ENCODE measurements at places on chromosomes 7 and 10.

DNA sequence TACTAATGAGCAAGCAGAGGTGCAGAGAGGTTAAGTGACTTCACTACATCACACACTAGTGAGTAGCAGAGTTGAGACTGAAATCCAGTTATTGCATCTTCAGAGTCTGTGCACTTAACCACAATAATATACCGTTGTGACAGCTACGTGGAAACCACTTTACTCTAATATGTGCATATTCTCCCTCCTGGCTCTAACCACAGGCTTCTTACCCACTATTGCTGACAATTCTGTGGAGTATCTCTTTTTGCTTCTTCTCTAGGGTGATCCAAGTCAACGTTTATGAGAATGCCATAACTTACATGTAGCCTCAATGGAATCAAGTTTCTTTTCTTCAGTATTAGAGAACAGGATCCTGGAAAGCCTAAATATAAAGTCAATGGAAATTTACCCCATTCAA is 64.2 kb upstream of the MEOX2 start:
- no peak for DNase-seq

DNA sequence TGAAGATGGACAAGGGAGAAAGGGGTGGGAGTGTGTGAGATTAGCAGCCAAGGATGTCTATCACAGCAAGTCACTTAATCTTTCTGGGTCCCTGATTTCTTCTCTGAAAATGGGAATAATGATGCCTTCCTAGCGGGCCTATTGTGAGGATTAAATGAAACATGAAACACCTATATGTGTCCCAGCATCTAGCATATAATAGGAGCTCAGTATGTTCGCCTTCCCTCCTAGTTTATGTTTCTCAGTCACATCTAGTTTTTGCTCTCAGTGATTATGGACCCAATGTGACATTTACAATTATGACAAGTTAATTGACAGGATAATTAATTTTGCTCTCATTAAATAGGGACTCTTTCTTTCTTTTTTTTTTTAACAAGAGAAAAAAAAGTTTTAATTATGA is 252.9 kb downstream of the SNX13 start:
- no peak for DNase-seq

- DNase-seq: no peak
Observed at GRCh38 chr10:112535531-112535951, 88.5 kb downstream of the VTI1A start.

DNA sequence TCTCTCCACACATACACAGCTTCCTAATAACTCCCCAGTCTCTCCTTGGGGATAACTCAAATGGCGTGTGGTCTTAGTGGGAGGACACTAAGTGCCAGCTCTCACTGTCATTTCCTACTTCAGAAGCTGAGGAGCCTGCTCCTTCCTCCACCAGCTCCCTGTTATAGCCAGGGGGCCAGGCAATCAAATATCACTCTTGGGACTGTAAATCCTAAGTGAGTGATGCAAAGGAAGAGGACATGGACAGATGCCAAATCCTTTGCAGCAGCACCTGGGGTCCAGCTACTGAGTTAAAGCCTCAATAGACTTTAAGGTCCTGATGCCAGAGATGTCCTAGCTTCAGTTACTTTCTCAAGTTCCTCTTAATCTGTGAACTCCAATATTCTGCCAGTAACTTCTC is 34.1 kb downstream of the SEM1 start:
- no peak for DNase-seq

DNA sequence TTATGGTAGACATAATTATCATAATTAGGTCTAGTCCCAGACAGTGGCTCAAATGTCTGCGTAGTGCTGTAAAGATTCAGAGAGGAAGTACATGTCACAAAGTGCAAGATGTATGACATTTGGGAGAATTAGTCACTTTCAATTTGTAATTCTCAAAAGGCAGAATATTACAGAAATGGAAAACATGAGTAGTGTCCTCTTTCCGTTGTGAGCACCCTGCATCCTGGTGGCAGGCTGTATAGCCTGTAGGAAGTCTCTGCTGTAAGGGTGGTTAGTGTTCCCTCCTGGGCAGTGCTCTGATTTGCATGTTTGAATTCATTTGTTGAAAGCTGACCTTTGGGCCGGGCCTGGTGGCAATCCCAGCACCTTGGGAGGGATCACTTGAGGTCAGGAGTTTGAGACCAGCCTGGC is 17.0 kb downstream of the CDK14 start:
- no peak for DNase-seq

DNA sequence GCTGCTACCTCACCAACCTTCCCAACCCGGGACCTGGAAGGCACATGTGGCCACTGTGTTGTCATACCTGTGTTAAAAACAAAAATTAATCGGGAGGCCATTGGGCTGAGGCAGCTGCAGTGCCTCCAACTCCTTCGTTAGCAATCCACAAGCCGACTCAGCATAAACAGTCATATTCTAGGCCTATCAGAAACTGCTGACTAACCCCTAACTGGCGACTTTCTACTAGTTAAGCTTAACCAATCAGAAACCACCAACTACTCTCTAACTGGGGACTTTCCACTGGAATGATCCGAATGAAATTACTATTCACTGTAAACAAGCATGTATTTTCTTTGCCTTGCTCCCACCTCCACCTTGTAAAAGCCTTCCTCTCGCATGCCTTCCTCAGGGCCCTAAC is 14.1 kb upstream of the TMEM72 start:
- no peak for DNase-seq

- DNase-seq: no peak
Observed at GRCh38 chr10:132193907-132194552, 7.3 kb downstream of the DPYSL4 start.

DNA sequence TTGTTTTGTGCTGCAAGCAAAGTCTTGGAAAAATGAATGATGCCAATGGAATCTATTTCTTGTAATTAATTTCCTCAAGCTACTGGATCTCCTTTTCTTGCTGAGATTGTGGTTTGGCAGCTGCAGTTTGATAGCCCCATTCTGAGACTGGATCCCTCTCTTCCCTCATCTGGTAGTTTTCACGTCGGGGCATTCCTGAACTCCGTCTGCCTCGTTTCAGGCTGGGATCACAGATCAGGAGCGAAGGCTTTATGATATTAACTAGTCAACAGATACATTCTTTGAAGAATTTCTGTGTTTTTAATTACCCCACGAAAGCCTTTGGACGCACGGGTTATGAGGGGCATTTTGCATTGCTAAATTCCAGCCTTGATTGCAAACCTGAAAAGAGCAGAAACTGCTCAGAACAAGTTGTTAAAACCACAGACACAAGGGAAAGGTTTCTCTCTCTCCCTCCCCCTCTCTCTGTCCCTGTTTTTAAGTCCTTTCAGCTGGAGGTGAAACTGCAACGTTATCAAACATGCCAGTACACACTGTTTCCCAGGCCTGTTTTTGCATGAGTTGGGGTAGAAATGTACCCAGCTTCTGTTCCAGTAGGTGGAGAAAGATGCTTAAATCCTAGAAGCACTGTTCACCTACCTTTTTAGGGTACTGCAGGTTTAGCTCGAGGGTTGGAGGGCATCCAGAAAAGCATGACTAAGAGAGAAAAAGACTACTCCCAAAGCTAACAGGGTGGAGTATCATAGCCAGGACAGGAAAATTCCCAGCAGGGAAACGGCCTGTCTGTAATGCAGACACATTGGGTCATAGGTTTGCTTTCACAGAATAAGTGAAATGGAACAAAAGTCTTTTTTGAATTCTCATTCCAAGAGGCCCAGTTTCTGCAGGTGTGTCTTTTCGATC is 124.3 kb downstream of the CUX1 start:
- DNase-seq: no peak

GRCh38 chr7:99848420-99849216 is 20.8 kb downstream of the CYP3A43 start:
- DNase-seq: no peak

DNA sequence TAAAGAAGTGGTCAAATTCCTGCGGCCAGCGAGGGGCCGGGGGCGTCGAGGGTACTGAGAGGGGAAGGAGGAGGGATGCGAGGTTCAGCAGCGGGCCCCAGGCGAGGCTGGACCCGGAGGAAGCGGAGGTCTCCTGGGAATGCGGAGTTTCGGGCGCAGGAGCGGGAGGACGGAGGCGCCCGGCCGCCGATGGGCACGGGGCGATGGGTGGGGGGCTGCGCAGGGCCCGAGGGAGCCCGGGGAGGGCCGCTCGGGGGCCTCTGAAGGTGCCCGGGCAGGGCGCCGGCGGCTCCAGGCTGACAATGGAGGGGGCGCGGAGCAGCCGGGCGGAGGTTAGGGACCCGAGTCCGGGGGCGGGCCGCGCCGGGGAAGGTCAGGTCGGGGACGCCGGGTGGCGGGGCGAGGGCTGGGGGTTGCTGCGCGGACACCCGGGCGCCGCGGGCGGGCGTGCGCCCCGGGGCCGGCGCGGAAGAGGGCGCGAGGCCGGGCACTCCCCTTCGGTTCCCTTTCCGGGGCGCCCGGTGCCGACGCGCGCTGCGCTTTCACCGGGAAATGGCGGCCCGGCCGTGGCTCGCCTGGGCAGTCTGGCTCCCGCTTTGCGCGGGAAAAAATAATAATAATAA is 683 bp downstream of the MACROH2A2 start:
- peak; percentile 5 for DNase-seq

GRCh38 chr7:69429911-69430383 is 168.3 kb upstream of the AUTS2 start:
- no peak for DNase-seq

- DNase-seq: no peak
Observed at GRCh38 chr10:60962946-60963345, 19.0 kb upstream of the RHOBTB1 start.

GRCh38 chr7:149409895-149410294 is 51.0 kb downstream of the ZNF777 start:
- DNase-seq: no peak

DNA sequence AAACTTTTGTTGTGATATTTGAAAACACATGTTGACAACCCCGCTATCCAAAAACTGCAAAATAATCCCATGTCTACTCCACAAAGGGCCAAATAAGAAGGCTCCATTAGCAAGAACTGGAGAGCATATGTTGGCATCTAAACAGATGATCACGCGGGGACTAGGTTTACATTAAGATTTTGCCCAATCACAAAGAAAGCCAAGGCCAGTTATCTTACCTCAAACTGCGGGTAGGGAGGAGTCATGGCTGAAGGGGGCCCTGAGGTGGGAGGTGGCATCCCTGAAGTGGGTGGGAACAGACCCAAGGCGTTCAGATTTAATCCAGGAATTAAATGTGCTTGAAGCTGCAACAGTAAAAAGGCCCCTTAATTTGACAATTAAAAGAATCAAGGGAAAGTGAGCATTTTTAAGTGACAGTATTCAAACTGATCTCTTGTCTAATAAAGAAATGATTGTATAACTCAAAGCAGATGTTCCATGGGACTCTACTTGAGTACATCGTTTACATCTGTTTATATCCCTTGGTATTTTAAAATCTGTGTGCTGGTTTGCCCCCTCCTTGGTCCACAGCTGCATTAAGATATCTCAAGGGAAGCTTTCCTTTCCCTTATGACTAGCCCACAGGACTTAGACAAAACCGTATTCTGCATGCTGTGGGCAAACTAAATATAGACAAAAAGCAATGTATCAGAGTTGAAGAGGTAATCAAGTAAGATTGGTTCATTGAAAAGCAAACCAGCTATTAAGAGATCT is 42.9 kb downstream of the MALSU1 start:
- no peak for DNase-seq

DNA sequence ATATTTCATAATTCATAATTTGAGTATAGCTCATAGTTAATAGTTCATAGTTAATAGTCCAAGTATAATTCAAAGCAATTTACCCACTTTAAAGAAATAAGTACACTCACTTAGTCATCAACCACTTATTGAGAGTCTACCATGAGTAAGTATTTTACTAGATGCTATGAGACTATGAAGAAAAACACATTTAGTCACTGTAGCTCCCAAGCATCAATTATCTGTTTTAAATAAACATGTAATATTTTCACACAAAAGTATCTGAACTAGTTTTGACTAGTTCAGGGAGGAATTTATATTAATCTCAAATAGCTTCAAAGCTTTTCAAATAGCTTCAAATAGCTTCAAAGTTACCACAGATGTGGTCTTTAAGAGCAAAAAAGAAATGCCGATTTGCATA is 119.2 kb downstream of the ANK3 start:
- DNase-seq: no peak

- no peak for DNase-seq
Observed at GRCh38 chr10:3834947-3835346, 49.9 kb upstream of the KLF6 start.

DNA sequence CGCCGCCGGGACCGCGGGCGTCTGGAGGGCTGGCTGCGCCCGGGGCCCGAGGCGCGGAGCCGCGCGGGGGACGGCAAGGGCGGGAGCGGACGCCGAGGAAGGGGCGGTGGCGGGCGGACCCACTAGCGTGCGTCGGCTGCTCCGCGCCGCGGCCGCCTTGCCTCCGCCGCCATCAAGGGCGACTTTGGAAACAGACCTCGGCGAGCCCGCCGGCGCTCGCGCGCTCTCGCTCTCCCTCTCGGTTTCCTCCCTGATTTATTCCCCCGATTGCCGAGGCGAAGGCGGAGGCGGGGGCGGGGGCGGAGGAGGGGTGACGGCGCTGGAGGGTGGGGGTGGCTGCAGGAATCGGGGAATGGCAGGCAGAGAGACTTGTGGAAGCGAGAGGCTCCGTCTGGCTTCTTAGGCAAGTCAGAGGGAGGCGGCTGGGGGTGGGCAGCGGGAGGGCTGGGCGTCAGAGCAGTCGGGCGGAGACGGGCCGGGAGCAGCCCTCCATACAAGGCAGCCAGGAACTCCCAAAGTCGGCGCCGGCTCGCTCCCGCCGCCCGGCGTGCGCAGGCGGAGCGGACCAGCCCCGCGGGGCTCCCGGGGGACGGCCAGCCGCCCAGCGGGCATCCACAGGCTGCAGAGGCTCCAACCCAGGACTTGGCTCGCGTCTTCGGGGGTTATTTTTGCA is at the start of gene CACNA2D1:
Gene CACNA2D1, minus strand, starts transcription at position 231 of the 673 bp plus-strand sequence.
- DNase-seq: no peak

DNA sequence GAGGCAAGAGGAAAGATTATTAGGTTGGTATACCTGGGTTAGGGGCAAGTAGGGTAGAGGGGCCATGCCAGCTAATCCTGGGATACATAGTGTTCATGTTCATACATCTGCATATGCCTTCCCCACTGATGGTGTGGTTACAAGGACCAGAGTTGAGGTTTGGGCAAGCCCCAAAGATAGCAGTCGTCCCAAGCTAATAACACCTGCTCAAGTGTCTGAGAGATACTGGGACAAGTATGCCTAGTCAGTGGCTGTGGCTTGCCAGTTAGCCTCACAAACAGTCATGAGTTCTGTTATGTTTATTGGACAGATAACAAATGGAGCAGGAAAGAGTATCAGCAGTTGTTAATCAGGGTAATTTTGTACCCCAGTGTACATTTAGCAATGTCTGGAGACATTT is 139.6 kb downstream of the ADAM22 start:
- no peak for DNase-seq

- DNase-seq: no peak
Observed at GRCh38 chr7:101669307-101669706, 40.2 kb upstream of the MYL10 start.
